ENCODE measurements at places on chromosomes 12 and 14. TPM values are rescaled to one million over a fixed set of nuclear protein-coding genes. Genes with fewer than 3 reads are reported as not detected.

FIGNL2 gene
- 0.06 TPM for total RNA-seq

NKX2-8 gene
- total RNA-seq, result 0.46 TPM

PPP1R1A gene
- not detected for total RNA-seq

NANOG gene
- not detected for total RNA-seq

FAM181A gene
- total RNA-seq, result not detected

MORN3 gene
- 0.12 TPM for total RNA-seq

C12orf56 gene
- total RNA-seq, result 0.40 TPM

TBK1 gene
- 61.1 TPM for total RNA-seq

PAH gene
- not detected for total RNA-seq

ADCY6 gene
- 8.0 TPM for total RNA-seq

ESPL1 gene
- 12.3 TPM for total RNA-seq

ZBTB42 gene
- total RNA-seq, result 3.1 TPM

RNASE2 gene
- not detected for total RNA-seq

PLCZ1 gene
- total RNA-seq, result not detected

A2M gene
- total RNA-seq, result not detected

ISM2 gene
- total RNA-seq, result 0.29 TPM

All from NCI-H460 (cell line).